Panc1 (cell line): ENCODE measurements at places on chromosomes 3 and 15.

DNA sequence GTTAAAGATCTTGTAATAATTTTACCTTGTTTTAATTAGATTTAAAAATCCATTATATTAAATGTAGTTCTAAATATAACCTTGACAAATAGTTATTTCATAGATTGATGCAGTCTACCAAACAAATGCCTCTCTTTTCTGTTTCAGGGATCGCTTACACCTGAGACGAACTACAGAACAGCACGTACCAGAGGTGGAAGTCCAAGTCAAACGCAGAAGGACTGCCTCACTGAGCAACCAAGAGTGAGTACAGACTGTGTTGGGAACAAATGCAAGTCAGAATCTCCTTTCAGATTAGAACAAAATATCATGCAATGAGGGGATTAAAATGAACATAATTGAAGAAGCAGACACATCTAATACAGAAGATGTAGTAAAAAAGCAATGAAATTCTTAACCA is 7.2 kb downstream of the SNRPN start:
- DNase-seq, result no peak

GRCh38 chr3:15989419-15989818 is 185.1 kb upstream of the GALNT15 start:
- no peak for DNase-seq

DNA sequence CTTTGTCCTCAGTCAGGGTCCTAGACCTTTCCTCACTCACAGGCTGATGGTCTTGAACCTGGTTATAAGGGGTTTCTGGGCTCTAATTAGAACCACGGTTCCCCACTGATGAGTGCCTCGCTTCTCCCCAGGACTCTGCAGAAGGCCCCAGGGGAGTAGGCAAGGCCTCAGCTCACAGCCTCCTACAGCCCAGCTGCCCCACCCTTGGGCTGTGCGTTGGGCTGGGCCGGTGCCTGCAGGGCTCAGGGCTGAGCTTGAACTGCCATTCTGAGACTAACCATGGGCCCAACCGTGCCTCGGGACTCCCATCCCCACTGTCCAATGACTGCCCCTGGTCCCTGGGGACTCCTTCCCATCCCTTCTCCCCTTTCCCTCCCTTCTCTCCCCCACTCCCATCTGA is 25.6 kb downstream of the CLEC3B start:
- DNase-seq, result no peak

DNA sequence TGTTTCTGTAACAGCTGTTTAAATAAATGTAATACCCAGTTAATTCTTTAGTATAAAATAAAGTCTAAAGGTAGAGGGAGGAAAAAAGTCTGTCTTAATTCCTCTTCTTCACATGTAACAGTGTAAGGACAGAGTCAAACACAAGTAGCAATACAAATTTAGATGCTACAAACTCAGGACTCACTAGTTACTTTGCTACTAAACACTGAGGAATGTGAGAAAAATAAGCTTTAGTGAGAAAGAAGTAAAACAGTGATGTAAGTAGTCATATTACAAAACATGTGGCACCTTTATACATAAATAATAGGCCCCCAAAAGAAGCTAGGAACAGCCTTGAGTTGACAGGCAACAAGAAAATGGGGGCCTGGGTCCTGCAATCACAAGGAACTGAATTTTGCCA is 113.0 kb downstream of the TBC1D5 start:
- DNase-seq, result no peak

DNA sequence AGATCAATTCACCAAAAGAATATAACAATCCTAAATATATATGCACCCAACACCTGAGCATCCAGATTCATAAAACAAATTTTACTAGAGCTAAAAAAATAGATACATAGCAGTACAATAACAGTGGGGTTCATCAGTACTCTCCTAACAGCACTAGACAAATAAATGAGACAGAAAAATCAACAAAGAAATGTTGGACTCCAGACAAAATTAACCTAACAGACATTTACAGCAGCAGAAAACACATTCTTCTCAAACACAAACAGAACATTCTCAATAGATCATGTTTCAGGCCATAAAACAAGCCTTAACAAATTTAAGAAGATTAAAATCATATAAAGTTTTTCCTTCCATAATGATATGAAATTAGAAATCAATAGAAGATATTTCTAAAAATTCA is 124.8 kb upstream of the NECTIN3 start:
- no peak for DNase-seq
